ENCODE measurements at places on chromosomes 6 and 20. TPM values are rescaled to one million over a fixed set of nuclear protein-coding genes. Genes with fewer than 3 reads are reported as not detected.

The VSTM2L gene
- 0.53 TPM for total RNA-seq

The CFAP61 gene
- 0.13 TPM for total RNA-seq

The CLPSL1 gene
- not detected for total RNA-seq

The FOXQ1 gene
- 0.06 TPM for total RNA-seq

The TREML2 gene
- not detected for total RNA-seq

The SLA2 gene
- not detected for total RNA-seq

The BMP7 gene
- not detected for total RNA-seq

The GPX5 gene
- not detected for total RNA-seq

The TCEA2 gene
- total RNA-seq, result 28.1 TPM

The TPX2 gene
- 37.1 TPM for total RNA-seq

The LST1 gene
- total RNA-seq, result not detected

The RIPPLY2 gene
- not detected for total RNA-seq

The RCAN2 gene
- total RNA-seq, result 10.4 TPM

The CPNE5 gene
- 0.40 TPM for total RNA-seq

The WFDC2 gene
- total RNA-seq, result not detected

The SDC4 gene
- 89.0 TPM for total RNA-seq

The GGTLC1 gene
- not detected for total RNA-seq

The ADAT2 gene
- 2.9 TPM for total RNA-seq

The DLK2 gene
- total RNA-seq, result not detected

The RSPH3 gene
- total RNA-seq, result 3.8 TPM

The MPIG6B gene
- not detected for total RNA-seq

The PBOV1 gene
- not detected for total RNA-seq

The EPM2A gene
- 6.2 TPM for total RNA-seq

The TNFRSF21 gene
- total RNA-seq, result 2.0 TPM

The TMX4 gene
- 30.3 TPM for total RNA-seq

The C6orf141 gene
- total RNA-seq, result 0.25 TPM

The AGPAT4 gene
- total RNA-seq, result 10.1 TPM

The GSTA3 gene
- total RNA-seq, result 0.19 TPM

The MYBL2 gene
- 3.9 TPM for total RNA-seq

The MRAP2 gene
- total RNA-seq, result 1.5 TPM

The NHSL1 gene
- 4.6 TPM for total RNA-seq

The MMUT gene
- 25.6 TPM for total RNA-seq

The LAMA2 gene
- 109 TPM for total RNA-seq

The PHACTR2 gene
- 84.5 TPM for total RNA-seq

The ELOVL2 gene
- total RNA-seq, result not detected

The IER3 gene
- 14.3 TPM for total RNA-seq

The SF3B5 gene
- total RNA-seq, result 122 TPM

The XPO5 gene
- total RNA-seq, result 19.7 TPM

The OLIG3 gene
- 0.06 TPM for total RNA-seq

The IFNGR1 gene
- 66.3 TPM for total RNA-seq

The TCF19 gene
- 13.6 TPM for total RNA-seq

The NKX2-2 gene
- total RNA-seq, result not detected

The CALHM4 gene
- not detected for total RNA-seq

The COX7A2 gene
- total RNA-seq, result 122 TPM

The KIF13A gene
- 118 TPM for total RNA-seq

The CAPN11 gene
- 0.13 TPM for total RNA-seq

The PLCB4 gene
- total RNA-seq, result 0.79 TPM

The TPBG gene
- 25.4 TPM for total RNA-seq
